ENCODE measurements at places on chromosomes 7 and 10. TPM values are rescaled to one million over a fixed set of nuclear protein-coding genes. Genes with fewer than 3 reads are reported as not detected.

GRCh38 chr7:74212661-74213060 lies 2.9 kb downstream of the LAT2 start:
- DNase-seq = no peak

HGF gene
- 1.2 TPM for polyA plus RNA-seq

PRSS58 gene
- not detected for polyA plus RNA-seq

GPNMB gene
- polyA plus RNA-seq = 12.1 TPM

CALHM2 gene
- 29.1 TPM for polyA plus RNA-seq

OR2A25 gene
- not detected for polyA plus RNA-seq

Measured in brain (organoid and tissue), 16 donors.